Activated CD8-positive, alpha-beta memory T cell treated with anti-CD3 and anti-CD28 coated beads, Interleukin-2, amount 10 ng/mL, durations not matched to agents 7 days and 5 days (primary cell): ENCODE measurements at places on chromosomes 16 and 17. TPM values are rescaled to one million over a fixed set of nuclear protein-coding genes. Genes with fewer than 3 reads are reported as not detected.

Gene DNAI2
- total RNA-seq: 1.3 TPM

Gene HBQ1
- total RNA-seq: not detected

Gene TBC1D3E
- total RNA-seq: not detected

Gene AURKB
- total RNA-seq: 197 TPM

Gene COX6A2
- total RNA-seq: not detected
